ENCODE measurements at places on chromosomes 2 and 18.

GRCh38 chr2:108560241-108560811 is 26.1 kb downstream of the LIMS1 start:
- DNase-seq: no peak

GRCh38 chr2:12819103-12819475 is 102.4 kb downstream of the TRIB2 start:
- no peak for DNase-seq

DNA sequence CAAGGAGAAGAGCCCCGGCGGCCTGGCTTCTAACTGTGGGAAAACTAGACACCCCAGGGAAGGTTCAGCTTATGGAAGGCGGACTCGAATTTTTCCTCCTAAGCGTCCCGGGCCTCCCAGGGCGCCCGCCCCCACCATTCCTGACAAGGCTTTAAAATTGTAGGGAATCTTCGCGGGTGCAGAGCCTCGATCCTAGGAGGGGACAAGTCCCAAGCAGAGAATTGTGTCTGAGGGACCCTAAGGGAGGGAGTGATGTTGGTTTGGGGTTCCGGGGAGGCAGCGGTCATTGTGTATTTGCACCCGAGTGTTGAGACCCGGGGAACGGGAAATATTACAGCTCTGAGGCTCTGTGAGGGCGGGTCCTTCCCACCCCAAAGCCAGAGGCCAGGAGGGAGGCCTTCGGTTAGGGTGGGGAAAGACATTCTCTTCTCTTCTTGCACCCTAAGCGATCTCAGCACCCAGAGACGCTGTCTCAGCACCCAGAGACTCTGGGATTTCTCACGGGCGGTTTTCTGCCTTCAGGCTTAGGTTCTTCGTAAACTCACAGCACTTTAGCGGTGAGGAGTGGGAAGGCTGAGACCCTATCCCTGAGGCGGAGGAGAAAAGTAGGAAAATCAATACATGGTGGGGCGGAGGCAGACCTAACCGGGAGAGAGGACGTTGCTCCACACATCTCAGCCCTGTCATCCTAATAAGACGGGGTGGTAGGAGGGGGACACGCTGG is 7.6 kb downstream of the OSR1 start:
- no peak for DNase-seq

DNA sequence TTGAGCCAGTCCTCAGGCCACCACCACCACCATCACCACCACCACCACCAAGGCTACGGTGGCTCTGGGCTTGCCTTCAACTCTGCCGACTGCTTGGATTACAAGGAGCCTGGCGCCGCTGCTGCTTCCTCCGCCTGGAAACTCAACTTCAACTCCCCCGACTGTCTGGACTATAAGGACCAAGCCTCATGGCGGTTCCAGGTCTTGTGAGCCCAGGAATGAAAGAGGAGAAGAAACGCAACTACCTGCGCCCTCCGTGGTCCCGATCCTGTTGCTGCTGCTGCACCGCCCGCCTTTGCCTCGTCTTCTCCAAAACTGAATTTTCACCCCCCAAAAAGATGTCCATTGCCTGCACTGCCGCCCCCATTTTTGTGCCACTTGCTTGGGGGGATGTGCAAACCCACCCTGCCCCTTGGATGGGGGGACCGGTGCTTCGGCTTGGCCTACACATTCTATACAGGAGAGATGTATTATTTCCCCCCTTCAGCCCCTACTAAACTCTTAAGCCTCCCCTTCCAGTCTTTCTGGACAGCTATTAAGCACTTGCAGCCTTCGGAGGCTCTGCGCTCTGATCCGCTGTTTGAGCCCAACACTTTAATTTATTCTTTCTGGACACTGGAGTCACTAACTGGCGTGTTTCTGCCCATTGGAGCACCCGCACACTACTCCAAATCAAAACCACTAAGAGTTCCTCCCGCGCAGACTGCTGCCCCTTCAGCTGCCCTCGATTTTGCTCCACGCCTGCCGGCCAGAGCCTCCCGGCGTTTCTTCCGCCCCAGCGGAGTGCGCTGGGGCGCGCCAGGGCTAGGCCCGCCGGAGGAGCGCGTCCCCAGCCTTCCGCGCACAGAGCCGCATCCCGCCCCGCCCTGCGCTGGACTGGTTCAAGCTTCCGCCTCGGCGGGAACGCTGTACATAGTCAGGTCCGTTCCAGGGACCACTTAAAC is 5.7 kb downstream of the OTX1 start:
- peak; percentile 36 for DNase-seq

DNA sequence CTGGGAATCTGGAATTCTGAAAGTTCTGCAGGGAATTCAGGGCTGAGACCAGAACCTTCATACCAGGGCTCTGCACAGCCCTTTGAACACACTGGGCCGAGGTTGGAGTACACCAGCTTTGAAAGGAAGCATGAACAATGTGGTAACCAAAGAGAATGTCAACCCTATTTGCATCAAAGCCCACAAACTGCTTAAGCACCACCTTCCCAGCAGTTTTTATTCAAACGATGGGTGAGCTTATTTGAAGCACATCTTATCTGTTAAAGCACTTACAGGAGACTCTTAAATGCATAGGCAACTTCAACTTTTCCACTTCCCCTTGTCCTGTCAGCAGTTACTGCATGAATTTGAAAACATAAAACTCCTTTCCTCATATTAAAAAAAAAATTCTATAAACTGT is 96.6 kb downstream of the TXNL1 start:
- no peak for DNase-seq

GRCh38 chr2:204264621-204265140 is 280.6 kb upstream of the PARD3B start:
- DNase-seq: no peak
